ENCODE measurements at places on chromosomes 3 and 15.
A peak's percentile ranks its signal among the peaks of the same experiment; 100 is the strongest.

DNA sequence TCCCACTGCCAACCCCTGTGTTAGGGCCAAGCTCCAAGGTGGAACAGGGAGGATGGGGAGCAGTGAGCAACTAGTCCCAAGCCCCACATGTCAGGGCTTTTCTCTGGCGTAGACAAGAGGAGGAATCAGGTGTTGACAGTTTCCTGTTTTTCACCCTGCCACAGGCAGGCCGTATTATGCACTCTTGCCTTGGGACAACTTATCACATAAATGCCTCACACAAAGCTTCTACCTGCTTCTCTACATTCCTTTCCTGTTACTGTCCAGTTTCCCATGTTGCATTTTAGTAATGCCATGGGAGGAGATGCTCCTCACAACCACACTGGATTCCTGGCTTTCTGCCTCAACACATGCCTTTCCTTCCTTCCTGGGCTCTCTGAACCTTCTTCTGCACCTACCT is 381.2 kb upstream of the ATP11B start:
- H3K27ac ChIP-seq, result no peak overlapping the region
- H3K36me3 ChIP-seq, result no peaks in the 10 kb centered on the region
- no peaks in the 10 kb centered on the region for H3K27me3 ChIP-seq
- H3K4me1 ChIP-seq, result no peaks in the 10 kb centered on the region
- no peak overlapping the region for H3K4me3 ChIP-seq
- DNase-seq, result no peak

DNA sequence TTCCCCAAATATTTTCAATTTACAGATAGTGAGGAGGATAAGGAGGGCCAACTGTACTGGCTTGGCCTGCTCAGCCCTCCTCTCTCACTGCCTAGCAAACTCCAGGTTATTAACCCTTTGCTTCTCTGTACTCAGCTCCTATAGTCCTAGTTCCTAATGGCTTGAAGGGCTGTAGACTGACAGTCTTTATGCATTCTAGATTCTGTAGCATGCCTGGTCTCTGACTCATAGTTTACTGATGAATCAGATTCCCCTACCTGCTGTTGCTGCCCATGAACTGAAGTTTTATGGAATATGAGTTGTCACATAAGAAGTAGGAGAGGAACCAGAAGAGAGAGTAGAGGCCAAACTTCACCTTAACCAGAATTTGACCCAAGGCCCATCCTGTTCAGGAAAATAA is 27.1 kb upstream of the MAP3K13 start:
- peaks cover 2% of the 10 kb centered on the region for H3K4me1 ChIP-seq
- H3K27ac ChIP-seq, result peak overlapping the region; percentile 54
- DNase-seq, result peak; percentile 41
- H3K36me3 ChIP-seq, result no peaks in the 10 kb centered on the region
- no peaks in the 10 kb centered on the region for H3K27me3 ChIP-seq

DNA sequence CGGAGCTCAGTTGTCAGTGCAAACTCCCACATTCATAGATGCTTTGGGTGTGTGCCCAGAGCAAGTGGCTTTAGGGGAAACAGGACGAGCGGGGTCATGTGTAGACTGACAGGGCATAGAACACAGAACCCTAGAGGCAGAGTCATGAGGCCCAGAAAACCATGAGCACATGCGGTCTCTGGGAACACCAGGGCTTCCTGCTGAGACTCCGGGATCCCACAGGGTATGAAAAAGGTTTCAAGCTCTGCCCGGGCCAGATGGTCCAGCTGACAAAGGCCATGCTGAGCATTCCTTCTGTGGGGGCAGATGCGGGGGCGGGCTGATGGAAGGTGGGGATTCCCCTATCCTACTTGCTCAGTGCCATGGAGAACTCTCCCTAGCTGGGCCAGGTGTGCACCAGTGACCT is 44.8 kb downstream of the ROPN1B start:
- H3K27me3 ChIP-seq, result no peaks in the 10 kb centered on the region
- H3K4me1 ChIP-seq, result peaks cover 12% of the 10 kb centered on the region
- H3K4me3 ChIP-seq, result no peak overlapping the region
- no peak for DNase-seq

DNA sequence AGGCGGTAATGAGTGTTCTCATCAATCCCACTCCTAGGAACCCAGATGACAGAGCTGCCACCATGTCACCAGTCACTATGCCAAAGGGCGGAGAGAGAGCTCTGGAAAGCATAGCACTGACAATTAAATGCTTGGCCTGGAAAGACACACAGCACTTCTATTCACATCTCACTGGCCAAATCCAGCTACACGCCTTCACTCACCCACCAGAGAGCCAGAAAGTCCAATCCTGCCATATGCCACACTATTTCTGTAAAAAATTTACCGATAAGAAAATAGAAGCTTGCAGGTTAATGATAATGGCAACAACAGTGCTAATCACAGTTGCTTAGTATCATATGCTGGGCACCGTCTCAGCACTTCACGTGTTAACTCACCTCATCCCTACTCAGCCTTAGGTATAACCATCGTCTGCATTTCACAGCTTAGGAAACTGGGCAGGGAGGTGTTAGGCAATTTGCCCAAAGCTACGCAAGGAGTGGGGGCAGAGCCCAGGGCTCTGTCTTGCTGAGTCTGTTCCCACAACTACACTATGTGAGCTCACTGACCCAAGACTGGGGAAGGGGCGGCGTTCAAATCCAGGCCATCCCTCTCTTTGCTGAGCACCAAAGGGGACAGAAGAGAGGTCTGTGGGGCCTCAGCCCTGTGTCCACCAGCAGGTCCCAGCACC is 16.5 kb downstream of the KLHL25 start:
- no peak for DNase-seq
- no peak overlapping the region for H3K4me3 ChIP-seq

DNA sequence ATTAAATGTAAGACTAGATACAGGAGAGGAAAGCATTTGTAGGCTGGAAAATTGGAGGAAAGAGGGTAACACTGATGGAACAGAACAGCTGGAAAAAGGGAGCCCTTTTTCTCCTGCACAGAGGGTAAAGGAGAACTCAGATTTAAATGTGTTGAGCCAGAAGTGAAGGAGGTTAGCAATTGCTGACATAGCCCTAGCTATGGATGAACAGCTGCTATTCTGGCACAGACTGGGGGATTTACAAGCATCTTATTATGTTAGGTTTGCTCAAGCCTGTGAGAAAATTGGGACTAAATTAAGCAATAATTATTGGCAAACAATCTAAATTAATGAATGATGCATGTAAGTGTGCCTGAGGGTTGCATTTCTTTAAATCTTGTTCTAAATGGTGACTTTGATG is 40.6 kb upstream of the PRR20G start:
- no peaks in the 10 kb centered on the region for H3K4me1 ChIP-seq
- H3K27me3 ChIP-seq, result no peaks in the 10 kb centered on the region
- no peaks in the 10 kb centered on the region for H3K36me3 ChIP-seq
- DNase-seq, result no peak
- no peak overlapping the region for H3K27ac ChIP-seq
- no peak overlapping the region for H3K4me3 ChIP-seq

GRCh38 chr3:127536830-127537812 is 53.4 kb downstream of the TPRA1 start:
- no peaks in the 10 kb centered on the region for H3K36me3 ChIP-seq
- H3K27ac ChIP-seq, result no peak overlapping the region
- H3K27me3 ChIP-seq, result peaks cover 58% of the 10 kb centered on the region
- H3K4me3 ChIP-seq, result no peak overlapping the region
- peaks cover 2% of the 10 kb centered on the region for H3K4me1 ChIP-seq

GRCh38 chr3:82202269-82202668 is 440.8 kb upstream of the GBE1 start:
- DNase-seq, result no peak
- H3K4me1 ChIP-seq, result no peaks in the 10 kb centered on the region
- H3K4me3 ChIP-seq, result no peak overlapping the region
- H3K36me3 ChIP-seq, result no peaks in the 10 kb centered on the region
- no peaks in the 10 kb centered on the region for H3K27me3 ChIP-seq

DNA sequence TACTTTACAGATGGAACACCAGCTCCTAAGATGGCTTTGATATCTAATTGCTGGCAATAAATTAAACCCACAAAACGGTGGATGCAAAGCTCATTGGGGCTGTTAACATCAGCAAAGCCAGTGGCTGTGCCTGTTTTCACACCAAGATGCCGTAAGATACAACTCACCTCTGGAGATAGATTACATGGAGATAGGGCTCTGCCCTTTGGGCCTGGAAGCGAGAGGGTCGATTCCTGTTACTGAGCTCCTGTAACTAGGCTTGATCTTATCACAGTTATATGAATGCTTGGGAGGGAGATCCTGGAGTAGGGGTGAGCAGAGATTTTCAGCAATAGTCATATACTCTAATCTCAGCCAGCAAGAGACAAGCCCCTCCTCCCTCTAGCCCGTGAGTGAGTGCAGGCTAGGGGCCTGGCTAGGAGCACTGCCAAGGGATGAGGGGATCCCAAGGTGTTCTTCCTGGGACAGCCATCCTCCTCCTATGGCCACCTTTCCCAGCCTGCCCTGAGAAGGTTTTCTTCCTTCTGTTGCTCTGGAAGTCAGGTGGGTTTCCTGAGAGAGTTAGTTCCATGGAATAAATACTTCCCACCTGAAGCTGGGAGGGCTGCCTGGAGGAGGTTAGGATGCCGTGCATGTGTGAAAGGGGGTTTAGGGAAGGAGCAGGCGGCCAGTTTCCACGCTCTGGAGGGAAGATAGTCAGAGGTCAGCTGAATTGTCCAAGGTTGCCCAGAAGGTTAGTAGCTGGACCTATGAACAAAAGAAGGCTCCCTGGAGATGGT is 18.1 kb upstream of the DOCK3 start:
- no peak for DNase-seq
- H3K27me3 ChIP-seq, result no peaks in the 10 kb centered on the region
- no peak overlapping the region for H3K4me3 ChIP-seq
- no peak overlapping the region for H3K27ac ChIP-seq
- H3K4me1 ChIP-seq, result peaks cover 3% of the 10 kb centered on the region

Data from mesenchymal stem cell (in vitro differentiated cells and primary cell).